ENCODE measurements at places on chromosomes 2 and 18. TPM values are rescaled to one million over a fixed set of nuclear protein-coding genes. Genes with fewer than 3 reads are reported as not detected.

Gene EPB41L3
- 14.3 TPM for total RNA-seq

DNA sequence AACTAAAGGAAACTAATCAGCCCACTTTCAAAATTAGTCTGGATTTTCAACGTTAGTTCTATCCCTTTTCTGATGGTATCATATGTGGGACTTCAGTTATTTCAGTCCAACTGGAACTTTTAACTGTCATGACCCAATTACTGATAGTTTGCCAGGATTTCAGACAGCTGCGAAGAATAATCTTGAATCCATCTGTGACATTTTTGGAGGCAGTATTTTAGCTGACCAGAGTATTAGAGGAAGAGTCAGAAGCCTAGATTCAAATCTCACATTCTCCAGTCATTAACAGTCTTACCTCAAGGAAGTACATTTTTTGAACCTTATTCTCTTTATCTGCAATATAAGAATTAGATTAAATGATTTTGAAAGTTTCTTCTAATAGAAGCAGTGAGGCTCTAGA is 81.3 kb downstream of the PTRHD1 start:
- H3K4me3 ChIP-seq, result no peak overlapping the region
- H3K4me1 ChIP-seq, result no peaks in the 10 kb centered on the region
- H3K36me3 ChIP-seq, result no peaks in the 10 kb centered on the region
- H3K27me3 ChIP-seq, result no peaks in the 10 kb centered on the region
- no peak for DNase-seq
- H3K27ac ChIP-seq, result no peak overlapping the region

GRCh38 chr2:173963323-173963816 is 1.8 kb downstream of the SP3 start:
- no peak overlapping the region for H3K27ac ChIP-seq
- DNase-seq, result no peak
- no peaks in the 10 kb centered on the region for H3K27me3 ChIP-seq

GRCh38 chr18:35431374-35431741 is 54.2 kb upstream of the ZNF396 start:
- H3K4me1 ChIP-seq, result no peaks in the 10 kb centered on the region
- no peak overlapping the region for H3K27ac ChIP-seq
- H3K36me3 ChIP-seq, result no peaks in the 10 kb centered on the region
- no peak for DNase-seq
